Activated CD8-positive, alpha-beta memory T cell treated with anti-CD3 and anti-CD28 coated beads for 4 hours (primary cell): ENCODE measurements at places on chromosomes 1 and 21.

DNA sequence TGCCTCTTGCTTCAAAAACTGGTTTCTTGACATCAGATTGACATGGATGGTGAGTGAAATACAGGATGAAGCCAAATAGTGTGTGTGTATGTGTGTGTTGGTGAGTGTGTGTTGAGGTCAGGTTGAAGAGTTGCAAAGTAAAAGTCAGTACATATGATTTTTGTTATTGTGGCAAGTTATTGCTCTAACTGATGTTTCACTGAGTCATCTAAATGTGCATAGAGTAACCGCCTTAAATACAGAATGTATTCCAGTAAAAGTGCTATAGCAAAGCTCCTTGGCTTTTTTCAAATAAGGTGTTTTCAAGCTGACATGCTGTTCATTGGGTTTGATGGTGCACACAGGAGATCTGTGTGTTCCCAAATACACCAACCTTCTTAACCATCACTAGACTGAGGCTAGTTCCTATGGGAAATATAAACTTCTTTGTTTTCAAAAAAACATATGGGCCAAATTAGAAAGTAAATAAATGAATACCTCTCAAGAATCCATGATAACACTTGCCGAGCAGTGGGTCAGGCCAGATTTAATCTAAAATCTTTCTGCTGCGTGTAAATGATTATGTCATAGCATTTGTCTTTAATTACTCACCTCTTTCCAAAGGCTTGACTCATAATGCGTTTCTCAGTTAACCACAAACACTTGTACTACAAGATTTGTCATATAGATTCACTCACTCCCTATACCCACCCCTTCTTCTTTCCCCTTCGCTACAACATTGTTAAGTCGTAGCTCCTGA lies 151.1 kb downstream of the LYPLAL1 start:
- no peak for DNase-seq

DNA sequence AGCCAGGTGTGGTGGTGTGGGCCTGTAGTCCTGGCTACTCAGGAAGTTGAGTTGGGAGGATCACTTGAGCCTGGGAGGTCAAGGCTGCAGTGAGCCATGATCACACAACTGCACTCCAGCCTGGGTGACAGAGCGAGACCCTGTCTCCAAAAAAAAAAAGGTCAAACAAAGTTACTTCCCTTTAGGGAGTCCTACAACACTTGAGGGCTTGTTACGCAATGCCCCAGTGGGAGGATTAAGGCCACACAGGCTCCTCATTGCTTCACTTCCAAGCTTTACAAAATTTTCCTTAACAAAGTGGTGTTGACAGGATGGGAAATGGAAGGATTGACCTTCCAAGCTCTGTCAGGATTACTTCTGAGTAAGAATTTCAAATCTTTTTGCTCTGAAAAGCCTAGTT lies 6.2 kb upstream of the EXTL1 start:
- DNase-seq = no peak

GRCh38 chr1:210332233-210332632 lies 3.5 kb downstream of the HHAT start:
- DNase-seq = no peak

- no peak for DNase-seq
Observed at GRCh38 chr1:246270236-246270635, 236.8 kb downstream of the SMYD3 start.

DNA sequence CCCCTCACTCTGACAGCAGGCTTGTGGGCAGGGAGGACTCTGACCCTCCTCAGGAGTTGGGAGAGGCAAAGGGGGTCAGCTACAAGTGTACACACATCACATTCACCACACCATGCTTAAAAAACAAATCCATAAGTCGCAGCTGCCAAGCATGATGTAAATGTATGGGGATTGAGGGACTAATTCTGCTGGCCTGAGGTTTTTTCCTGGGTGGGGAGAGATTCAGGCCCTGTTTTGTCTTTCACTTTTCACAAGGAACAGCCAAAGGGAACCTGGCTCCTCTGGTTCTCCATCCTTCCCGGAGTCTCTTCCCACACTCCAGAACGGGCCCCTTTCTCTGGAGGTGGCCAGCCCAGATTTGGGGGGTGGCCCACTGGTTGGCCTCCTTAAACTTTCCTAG lies 1.3 kb upstream of the MTARC2 start:
- DNase-seq = no peak

DNA sequence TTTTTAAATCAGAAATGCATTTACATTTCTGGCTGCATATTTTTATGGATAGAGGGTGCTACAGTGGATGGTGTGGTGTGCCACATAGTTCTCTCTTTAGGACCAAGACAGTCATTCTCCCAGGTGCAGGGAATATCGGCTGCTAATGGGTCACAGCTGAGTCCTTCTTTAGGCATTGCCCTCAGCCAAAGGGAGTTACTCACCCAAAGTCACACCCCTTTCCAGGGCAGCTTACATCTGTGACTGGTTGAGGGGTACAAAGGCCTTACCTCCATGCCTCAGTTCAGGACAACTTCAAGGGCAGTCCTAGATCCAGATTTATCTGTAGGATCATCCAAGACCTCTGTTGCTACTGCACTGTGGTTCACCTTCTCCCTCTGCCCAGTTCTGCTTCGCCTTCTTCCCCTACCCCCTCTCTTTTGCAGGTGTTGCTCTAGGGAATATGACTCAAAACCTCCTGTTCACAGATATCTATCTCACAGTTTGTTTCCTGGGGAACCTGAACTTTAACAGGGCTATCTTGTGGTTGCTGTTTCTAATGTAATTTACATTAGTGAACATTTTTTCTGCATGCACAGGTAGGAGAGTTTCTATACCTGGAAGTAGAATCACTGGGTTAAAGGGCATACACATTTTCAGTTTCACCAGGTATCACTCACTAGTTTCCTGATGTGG lies 413.9 kb downstream of the RPS6KC1 start:
- no peak for DNase-seq

GRCh38 chr1:109477821-109478220 lies 5.9 kb upstream of the ATXN7L2 start:
- no peak for DNase-seq

DNA sequence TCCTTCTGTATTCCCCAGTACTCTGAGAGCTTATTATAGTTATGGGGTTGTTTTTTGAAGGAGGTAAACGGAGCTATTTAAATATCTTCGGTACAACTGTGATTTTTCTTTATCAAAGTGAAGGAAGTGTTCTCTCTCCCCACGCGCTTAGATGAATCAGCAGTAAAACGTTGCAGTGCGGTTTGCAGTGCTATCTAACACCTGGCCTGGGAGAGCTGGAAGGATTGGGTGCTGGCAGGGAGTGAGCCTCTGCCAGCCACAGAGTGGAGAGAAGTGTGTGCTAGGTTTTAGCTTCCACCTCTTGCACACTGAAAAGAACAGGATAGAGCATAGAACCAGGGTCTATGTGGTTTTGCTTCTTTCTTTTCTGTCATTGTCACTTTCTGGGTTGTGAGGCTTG lies 165.9 kb downstream of the SDCCAG8 start:
- peak; percentile 22 for DNase-seq

- no peak for DNase-seq
Observed at GRCh38 chr1:1110561-1110971, 5.3 kb downstream of the C1orf159 start.

DNA sequence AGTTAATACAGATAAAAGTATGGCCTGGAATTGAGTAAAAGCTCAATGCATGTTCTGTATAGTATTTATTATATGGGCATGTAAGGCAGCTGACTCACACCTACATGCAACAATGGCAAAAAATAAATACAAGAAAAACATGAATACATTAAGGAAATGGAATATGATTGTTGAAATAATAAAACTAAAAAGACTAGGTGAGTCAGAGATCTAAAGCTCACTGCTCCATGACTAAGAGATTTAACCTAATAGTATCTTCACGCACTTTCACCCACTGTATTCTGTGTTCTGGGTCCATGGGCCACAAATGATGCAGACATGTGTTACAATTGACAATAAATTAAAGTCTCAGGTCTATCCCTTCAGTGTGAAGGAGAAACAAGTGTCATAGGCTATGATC lies 607.0 kb downstream of the AGBL4 start:
- DNase-seq = no peak
